ENCODE measurements at places on chromosomes 4 and X.

DNA sequence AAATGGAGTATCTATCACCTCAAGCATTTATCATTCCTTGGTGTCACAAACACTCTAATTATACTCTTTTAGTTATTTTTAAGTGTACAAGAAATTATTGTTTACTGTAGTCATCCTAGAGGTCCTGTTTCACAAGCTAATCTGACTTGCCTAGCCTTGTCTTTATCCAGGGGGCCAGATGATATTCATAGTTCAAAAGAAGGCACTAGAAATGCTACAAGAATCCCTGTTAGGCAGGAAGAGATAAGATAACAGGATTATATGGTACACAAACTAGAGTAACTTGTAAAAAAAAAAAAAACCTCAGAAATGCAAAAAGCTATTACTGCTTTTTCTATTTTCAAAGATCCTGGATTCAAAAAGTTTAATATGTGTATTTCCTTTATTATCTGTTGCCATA lies 95.8 kb downstream of the MBNL3 start:
- DNase-seq: no peak

GRCh38 chr4:161664740-161665139 lies 499.1 kb downstream of the FSTL5 start:
- DNase-seq: no peak

- no peak for DNase-seq
Measured at GRCh38 chrX:136806891-136807410, 26.2 kb upstream of the ARHGEF6 start.

DNA sequence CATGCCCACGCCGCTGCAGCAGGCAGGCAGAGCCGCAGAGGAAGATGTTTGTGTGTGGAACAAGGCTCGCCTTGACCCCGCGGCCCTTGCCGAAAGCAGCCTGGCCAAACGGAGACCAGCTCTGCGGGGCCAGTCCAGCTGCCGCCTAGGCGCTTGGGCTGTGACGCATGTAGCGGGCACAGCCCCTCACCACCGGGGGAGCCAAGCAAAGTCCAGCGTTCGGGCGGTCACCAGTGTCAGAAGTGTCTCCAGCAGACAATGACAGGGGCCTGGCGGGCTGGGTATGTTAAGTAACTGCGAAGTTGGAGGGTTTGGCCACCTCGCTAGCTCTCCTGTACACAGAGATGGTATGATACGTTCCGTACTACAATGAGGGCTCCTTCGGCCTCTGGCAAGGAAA lies 1.3 kb downstream of the AMER1 start:
- no peak for DNase-seq

DNA sequence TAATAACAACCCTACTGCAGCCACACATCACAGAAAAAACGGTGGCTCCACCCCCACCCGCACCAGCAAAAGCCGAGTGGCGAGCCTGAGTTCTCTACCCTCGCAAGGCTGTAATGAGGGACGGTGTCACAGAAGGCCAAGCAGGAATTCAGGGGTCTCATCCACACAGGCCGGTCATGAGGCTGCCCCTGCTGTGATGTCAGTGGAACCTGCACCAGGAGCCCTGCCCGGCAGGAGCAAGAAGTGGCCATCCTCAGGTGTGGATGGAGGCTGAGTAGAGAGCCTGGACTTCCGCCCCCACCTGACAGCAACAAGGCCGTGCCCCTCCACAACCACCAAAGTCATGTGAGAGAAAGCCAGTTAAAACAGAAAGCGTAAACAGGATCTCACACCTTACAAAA lies 20.6 kb downstream of the LYAR start:
- no peak for DNase-seq

DNA sequence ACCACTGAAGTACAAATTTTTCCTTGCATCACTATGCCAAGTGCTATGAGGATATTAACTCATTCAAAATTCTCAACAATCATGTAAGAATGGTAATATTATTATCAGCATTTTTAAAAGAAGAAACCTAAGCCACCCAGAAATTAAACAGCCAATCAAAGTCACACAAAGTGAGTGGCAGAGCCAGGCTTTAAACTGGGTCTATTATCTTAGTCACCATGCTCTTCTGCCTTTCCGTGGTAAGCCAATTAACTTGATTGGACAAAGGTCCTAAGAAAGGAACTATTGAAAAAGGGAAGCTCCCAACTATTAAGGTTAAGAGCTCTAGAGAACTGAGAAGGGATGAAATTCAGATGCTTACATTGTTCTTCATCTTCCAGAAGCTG lies 111.5 kb downstream of the ASB9 start:
- DNase-seq: no peak

DNA sequence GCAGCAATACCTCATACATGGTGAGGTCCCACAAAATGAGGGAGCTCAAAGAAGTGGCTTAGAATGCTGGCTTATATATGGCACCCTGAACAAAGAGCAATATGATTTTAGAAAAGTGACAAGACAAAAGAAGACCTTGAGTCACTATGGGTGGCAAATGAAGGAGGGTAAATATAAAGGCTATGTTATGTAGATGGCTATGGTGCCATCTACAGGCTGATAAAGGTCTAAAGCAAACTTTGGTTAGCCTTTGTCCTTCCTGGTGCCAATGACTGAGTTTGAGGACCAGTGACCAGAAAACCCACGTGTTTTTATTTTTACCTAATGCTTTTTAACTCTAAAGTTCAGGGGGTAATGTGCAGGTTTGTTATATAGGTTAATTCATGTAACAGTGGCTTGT lies 151.8 kb downstream of the CCNG2 start:
- DNase-seq: peak; percentile 4

DNA sequence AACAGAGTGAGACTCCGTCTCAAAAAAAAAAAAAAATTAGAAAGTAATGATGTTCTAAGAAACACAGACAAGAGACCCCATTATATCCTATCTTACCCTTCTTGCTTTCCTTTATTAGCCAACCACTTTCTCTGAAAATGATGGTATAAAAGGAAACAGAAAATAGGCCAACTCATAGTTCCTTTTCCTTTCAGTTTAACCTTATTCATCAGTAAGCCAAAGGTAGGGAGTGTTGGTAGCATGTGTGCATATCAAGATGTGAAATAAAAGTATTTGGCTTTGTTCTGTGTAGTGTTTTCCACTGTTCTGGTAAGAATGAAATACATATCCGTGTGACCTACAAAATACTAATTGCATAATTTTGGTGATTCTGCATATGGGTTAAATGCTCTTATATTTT lies 266.6 kb downstream of the ZNF674 start:
- DNase-seq: no peak

DNA sequence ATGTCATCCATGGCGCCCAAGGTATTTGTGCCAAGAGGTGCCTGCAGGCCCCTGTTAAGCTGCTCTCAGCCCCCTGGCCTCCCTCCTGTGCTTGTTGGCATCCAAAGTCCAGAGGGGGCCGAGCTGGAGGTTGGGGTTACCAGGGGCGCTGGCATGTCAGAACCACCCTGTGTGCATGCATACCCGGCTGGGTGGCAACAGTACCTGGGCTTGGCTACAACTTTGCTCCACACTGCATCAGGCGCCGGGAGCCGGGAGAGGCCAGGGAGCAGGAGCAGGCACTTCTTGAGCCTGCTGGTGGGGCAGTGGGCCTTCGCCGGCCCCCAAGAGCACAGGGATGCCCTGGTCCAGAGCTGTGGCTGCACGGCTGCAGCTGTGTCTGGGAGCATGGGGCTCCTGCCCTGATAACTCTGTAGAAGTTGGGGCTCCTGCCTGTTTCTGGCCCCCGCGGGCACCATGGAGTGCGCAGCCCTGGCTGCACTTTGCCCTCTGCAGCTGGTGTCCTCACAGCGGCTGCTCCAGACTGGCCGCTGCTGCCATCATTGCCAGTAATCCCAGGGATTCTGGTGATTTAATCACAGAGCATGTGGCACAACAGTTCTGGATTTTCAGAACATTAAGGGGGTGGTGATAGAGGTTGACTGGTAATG lies 130.3 kb downstream of the ARHGAP10 start:
- no peak for DNase-seq

GRCh38 chrX:24156177-24156576 lies 6.6 kb downstream of the ZFX start:
- no peak for DNase-seq

DNA sequence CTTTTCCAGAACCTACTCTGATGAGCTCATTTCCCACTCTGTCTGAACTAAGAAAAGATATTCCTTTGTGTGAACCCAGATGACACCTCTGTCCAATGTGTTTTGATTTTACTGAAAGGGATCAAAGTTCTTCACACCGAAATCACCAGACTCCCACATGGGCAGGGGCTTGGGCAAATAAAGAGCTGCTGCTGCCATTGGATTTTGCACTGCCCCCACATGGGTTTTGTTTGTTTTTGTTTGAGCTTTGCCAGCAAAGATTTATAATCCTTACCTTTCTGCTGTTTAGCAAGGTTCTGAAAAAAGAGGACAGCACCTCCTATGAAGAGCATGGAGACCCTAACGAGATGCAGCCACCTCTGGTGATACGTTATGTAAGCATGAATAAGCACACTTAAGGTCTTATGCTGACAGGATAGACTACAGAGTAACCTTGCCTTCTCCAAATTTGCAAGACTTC lies 44.3 kb downstream of the HSD17B13 start:
- DNase-seq: no peak

- no peak for DNase-seq
Measured at GRCh38 chr4:123819362-123820035, 422.9 kb downstream of the SPRY1 start.

DNA sequence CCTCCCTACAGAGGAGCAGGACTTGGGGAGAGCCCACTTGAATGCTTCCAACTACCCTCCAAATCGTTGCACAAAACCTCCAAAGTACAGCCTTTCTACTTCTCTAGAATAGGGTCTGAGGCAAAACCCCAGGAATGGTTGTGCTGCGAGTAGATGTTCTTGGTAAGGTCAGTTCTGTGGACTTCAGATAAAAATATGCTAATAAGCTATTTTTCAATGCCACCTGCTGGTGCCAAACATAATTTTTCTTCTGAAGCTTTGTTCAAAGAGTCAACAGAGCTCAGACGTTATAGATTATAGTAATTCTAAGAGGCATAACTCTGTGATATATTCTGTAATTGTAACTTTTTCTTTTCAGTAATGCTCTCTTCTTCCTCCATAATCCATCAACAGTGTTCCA lies 425.7 kb downstream of the GPAT3 start:
- DNase-seq: peak; percentile 4

- DNase-seq: no peak
Measured at GRCh38 chr4:127084666-127085065, 548.1 kb upstream of the INTU start.

GRCh38 chr4:33941854-33942253 lies 2302.5 kb downstream of the ARAP2 start:
- no peak for DNase-seq

- no peak for DNase-seq
Measured at GRCh38 chrX:144810539-144810938, 436.8 kb upstream of the SPANXN1 start.

Data from SW 1271 (cell line).